ENCODE measurements at places on chromosomes 7 and 10.

- DNase-seq: no peak
Measured at GRCh38 chr7:129045682-129046081, 9.2 kb downstream of the TNPO3 start.

- DNase-seq: peak; percentile 80
Measured at GRCh38 chr10:113539789-113540188, 13.1 kb upstream of the HABP2 start.

DNA sequence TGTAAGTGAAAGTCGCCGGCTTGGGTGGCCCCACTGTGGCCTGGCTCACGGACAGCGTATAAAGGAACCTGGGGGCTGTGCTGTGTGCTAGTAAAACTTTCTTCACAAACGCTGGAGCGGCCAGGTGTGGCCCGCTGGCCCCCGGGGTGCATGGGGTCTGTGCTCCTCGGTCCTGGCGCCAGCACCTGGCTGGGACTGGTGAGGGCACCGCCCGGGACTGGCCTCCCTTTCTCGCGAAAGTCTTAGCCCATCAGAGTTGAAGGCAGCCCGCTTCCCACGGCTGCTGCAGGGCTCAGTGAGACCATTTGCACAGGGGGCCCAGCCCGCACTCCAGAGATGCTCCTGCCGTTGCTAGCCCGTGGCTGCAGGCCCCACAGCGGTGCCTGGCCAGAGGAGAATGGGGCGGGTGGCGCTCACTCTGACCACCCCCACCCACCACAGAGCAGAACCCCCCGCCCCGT lies 5.8 kb downstream of the PWWP2B start:
- DNase-seq: no peak

DNA sequence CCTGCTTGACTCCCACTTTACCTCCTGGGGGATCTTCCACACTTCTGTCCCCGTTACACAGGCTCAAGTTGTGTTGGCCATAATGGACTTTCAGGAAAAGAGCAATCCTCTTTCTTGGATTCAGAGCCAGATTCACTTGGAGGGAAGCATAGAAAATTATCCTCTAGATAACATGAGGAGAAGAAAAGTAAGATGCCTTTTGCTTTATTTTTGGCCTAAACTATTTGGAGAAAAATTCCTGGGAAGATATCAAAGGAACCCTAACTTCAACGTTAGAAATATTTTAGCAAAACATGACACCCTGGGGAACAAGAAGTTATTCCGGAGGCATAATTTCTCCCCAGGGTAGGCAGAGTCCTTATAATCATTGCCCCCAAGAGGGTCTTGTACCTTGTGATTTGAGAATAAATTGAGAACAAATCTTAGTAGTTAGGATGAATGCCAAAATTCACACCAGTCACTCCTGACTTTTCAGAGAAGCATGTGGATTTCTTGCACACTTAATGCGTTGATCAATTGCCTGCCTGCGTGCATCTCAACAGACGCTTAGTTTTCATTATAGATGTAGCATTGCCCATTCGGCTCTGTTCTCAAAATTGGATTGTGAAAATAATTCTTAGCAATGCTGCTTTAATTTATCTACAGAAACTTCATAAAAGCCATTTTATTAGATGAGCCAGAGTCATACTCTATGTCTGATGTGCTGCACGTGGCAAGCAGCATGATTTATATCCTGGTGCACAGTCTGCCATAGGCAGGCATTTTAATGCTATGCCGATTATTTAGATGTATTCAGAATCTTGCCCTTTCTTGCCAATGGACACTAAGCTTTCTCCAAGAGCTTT lies 224.4 kb downstream of the C7orf25 start:
- DNase-seq: no peak

- peak; percentile 85 for DNase-seq
Measured at GRCh38 chr7:69871213-69871885, 273.1 kb downstream of the AUTS2 start.

GRCh38 chr10:101775273-101776160 lies at the start of gene FGF8:
Gene FGF8 (minus strand): TSS chr10:101776114. CDS start chr10:101775900, 214 bp downstream.
- DNase-seq: no peak

DNA sequence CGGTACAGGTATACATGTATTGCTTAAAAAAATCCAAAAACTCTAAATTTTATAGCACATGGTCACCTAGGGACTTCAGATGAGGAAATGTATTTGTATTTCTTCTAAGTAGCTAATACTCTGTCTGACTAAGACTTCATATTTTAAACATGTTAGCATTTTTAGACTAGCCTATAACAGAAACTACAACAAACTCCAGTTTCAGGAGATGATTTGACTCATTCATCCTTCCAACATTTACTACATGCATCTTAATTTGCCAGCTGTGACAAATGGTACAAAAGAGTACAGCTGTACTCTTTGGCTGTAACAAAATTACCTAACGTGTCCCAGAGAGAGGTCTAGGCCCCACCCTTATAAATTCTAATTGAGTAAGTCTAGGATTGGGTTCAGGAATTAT lies 22.2 kb downstream of the TMEM209 start:
- DNase-seq: no peak

DNA sequence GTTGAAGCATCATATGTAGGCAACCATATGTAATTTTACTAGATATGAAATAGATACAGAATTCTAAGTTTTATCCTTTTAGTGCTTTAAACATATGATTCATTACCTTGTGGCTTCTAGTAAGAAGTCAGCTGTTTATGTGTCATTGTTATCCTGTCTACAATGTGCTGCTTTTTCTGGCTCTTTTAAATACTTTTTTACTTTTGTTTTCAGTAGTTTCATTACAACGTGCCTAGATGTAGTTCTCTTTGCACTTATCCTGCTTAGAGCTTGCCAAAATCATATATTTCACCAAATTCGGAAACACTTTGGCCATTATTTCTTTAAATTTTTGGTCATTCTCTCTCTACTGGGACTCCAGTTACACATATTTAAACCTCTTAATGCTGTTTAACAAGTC lies 26.4 kb downstream of the YAE1 start:
- peak; percentile 53 for DNase-seq

DNA sequence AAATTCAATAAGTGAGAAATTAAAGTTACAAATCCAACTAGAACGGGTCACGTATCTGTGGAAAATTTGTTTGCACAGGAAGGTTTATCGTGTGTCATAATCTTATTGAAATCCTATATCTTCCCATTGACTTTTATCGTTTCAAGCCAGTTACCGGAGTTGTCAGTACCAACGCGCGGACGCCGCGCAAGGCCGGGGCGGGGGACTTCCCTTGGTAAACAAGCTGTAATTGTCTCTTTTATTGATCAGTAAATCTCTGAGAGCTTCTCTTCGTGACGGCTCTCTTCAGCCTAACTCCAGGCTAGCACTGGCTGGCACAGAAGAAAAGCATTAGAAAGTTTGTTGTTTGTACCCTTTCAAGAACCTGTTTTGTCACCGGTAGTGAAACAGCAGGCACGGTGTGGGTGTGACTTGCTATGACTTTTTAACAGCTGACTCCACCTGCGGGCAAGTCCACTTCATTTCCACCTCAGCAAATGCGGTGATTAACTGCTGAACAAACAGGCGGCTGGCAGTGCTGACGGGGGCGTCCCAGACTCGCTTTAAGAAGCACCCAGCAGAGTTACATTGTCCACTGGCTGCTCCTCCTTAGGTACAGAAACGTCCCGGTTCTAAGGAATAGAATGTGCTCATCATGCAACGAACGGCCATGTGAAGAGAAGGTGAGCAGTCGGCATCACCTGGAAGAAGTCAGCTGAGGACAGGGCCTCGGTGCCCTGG lies 215.8 kb downstream of the MAD1L1 start:
- DNase-seq: no peak

DNA sequence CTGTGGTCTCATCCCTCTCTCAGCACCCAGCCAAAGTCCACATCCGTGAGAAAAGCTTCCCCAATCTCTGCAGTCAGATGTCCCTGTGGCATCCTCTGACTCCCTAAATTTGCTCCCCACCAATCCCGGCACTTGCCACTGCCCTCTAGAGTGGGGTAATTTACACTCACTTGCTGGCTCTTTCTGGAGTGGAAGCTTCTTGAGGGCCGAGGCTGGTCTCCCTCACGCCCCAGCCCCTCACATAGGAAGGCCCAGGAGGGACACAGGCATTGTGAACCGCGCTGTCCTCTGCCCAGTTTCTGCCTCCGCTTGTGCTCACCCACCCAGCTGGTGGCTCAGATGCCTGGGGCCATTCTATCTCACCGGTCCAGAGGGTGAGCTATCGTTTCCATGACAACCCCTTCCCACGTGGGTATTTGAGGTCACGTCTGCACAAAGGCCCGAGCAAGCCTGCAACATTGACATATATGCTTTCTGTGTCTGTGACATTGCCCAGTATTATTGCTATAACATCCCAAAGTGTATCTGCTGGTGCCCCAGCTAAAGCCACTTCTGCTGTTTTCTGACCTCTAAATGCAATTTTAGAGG lies 97.3 kb upstream of the CTBP2 start:
- no peak for DNase-seq

- no peak for DNase-seq
Measured at GRCh38 chr7:144728551-144728950, 107.3 kb downstream of the TPK1 start.

DNA sequence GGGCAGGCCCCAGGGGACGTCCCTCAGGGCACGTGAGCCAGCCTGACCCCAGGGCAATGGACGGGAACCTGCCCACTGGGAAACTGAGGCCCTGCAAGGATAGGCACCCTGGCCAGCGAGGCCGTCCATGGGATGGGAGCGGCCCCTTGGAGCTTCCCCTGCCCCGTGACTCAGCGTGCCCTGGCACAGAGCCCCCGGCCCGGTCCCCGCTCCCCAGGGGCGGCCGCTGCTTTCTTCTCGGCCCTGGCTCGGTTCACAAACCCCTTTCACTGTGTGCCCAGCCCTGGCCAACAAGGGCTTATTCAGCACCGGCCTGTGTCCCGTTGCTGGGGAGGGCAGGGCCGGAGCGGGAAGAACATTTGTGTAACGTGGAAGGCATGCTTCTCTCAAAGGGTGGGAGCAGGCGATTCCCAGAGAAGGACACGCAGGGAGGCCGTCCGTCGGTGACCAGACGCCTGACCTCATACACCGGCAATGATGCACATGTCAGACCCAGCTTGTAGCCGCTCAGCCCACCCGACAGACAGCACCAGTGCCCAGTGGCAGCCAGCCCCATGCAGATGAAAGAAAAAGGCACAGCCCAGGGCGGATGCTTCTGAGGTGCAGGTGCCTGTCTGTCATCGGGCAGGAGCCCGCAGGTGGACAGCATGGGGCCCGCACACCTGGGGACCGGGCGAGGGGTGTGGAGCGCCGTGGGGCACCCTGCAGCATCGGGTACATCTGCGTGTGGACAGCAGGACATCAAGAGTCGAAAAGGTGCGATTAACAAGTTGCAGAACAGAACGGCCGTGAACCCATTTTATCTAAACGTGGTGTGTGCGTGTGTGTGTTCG lies 94.5 kb downstream of the PDGFA start:
- DNase-seq: no peak

DNA sequence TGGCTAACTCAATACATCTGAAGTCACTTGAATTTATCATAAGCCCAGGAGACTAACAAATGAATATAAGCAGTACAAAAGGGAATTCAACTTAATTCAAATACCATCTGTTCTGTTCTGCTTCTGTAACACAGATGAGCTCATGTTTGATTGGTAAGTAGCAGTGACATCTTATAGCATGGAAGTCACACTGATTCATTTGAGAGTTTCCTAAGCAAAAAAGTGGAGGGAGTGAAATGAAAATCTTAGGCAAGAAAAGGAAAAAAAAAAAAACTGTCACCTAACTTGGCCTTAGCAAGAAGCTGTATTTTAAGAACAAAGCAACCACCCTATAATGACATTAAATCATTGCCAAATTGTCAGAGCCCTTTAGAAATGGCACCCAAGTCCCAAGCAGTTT lies 49.5 kb downstream of the SMURF1 start:
- no peak for DNase-seq

DNA sequence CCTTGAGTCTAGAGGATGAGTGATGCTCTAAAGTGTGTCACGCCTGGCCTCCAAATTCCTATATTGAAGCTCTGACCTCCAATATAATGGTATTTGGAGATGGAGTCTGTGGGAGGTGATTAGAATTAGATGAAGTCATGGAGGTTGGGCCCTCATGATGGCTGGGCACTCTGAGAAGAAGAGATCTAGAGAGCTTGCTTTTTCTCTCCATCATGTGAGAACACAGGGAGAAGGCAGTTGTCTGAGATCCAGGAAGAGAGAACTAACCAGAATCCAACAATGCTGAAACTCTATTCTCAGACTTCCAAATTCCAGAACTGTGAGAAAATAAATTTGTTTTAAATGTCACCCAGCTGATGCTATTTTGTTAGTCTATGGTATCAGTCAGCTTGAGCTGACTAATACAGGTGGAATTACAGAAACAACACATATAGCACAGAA lies 15.1 kb downstream of the RNF216 start:
- DNase-seq: peak; percentile 68

GRCh38 chr10:78805176-78805575 lies 263.6 kb upstream of the ZMIZ1 start:
- peak; percentile 68 for DNase-seq

GRCh38 chr7:27329909-27330308 lies 87.3 kb downstream of the EVX1 start:
- DNase-seq: no peak

DNA sequence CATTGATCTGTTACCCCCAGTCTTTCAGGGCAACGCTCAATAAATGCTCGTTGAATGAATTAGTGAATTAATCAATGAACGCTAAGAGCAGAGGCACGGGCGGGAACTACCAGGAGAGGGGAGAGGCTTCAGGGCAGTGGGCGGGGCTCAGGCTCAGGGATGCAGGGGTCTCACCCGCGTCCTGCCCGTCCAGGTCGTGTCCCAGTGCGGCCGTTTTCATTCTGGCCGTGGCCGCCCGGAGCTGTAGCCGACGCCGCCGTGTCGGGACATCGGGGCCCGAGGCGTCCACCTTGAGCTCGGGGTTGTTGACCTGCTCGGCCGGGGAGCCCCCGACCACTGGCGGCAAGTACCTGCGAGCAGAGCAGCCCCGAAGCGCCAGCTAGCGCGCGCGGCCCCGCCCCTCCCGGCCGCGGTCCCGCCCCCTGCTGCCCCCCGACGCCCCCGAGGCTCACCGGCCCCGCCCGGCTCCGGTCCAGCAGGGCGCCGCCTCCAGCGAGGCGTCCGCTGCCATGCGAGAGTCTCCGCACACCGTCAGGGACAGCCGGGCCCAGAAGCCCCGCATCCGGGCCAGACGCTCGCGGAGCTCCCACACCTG lies 2.8 kb upstream of the GAL3ST4 start:
- DNase-seq: no peak

Data from kidney glomerular epithelial cell (primary cell).